ENCODE measurements at places on chromosomes 5 and 9.
A peak's percentile ranks its signal among the peaks of the same experiment; 100 is the strongest.

GRCh38 chr9:2622461-2623287 lies 1.1 kb downstream of the VLDLR start:
- DNase-seq, result peak; percentile 56

- no peak for DNase-seq
Measured at GRCh38 chr5:19369048-19369447, 619.0 kb downstream of the CDH18 start.

- DNase-seq, result peak; percentile 13
Measured at GRCh38 chr9:71944754-71945375, 33.4 kb downstream of the C9orf85 start.

GRCh38 chr9:3330792-3331420 lies 194.9 kb downstream of the RFX3 start:
- DNase-seq, result peak; percentile 82

GRCh38 chr9:89462199-89462598 lies 35.7 kb downstream of the SEMA4D start:
- no peak for DNase-seq

DNA sequence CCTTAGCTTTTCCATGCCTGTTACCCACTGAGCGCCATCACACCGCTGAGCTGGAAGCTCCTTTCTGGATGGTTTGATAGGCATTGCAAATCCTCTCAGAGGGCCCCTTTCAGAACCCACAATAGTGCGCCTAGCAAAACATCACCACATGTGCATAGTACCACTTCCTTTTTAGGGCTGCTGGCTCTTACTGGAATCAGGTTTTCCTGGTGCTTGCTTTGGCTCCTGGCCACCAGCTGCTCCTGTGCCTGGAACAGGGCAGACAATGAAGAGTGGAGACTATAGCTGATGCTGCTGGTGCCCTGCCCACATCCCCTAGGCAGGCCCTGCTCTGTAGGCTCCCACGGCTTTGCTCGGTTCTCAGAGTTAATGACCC lies 163.6 kb upstream of the SEMA6A start:
- DNase-seq, result no peak

DNA sequence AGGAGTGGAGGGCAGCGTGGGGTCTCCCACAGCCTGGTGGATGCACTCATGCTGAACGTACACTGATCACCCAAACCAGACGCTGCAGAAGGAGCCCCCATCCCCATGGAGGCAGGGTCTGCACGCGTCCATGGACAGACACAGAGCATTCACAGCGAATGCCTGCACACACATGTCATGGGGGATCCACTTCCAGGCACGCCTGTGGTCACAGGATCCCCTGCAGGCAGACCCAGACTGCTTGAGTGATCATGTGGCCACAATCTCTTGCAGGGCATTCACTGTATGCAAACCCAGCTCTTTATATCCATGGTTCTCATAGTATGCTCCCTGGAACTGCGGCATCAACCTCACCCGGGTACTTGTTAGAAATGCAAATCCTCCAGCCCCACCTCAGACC lies 5.4 kb downstream of the SNCB start:
- DNase-seq, result peak; percentile 25

DNA sequence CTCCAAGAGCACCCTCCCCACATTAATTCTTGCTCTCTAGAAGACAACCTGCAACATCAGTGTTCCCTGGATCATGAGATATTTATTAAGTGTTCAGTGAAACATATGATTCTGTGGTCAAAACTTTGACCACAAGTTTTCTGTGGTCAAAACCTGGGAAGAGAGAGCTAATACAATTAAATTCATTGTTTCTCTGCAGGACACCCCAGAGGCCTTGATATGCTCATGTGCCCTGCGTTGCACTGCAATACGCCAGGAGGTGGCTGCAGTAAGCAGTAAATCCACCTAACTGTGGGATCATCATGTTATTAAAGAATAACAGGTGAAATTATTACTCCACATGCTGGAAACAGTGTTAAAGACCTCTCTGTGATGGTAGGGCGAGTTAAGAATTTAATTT lies 109.3 kb upstream of the SPDL1 start:
- peak; percentile 55 for DNase-seq

GRCh38 chr5:53480416-53481158 lies at the start of gene FST:
Gene FST (plus strand): TSS chr5:53480629. CDS start chr5:53480792, 163 bp downstream.
- DNase-seq, result peak; percentile 15

DNA sequence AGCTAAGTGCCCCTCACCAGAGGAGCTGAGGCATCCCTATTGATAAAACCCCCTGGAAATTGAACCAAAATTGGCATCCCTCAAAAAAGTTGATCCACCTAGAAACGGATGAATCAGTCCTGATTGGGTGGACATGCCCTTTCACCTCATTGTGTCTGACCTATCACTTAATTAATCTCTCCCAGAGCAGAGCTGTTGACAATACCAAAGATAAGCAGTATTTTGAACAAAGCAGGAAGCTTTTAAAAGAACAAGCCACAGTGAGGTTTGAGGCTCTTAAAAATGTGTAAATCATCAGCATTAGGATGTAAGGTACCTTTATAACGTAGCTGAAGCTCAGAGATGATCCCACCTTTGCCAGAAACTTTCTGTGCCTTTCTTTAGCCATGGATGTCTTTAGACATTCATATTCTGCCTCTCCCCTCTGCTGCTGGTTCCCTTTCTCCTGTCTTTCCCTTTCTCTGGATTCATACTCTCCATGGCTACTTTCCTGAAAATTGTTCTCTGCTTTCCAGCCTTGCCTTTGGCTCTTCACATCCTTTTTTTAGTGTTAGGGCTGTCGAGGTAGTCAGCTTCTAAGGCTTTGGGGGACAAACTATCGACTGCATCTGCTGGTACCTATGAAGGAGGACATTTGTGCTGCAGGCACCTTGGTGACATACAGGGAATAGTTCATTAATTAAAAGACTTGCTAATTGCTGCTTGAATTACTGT lies 7.8 kb upstream of the LHX2 start:
- DNase-seq, result no peak

DNA sequence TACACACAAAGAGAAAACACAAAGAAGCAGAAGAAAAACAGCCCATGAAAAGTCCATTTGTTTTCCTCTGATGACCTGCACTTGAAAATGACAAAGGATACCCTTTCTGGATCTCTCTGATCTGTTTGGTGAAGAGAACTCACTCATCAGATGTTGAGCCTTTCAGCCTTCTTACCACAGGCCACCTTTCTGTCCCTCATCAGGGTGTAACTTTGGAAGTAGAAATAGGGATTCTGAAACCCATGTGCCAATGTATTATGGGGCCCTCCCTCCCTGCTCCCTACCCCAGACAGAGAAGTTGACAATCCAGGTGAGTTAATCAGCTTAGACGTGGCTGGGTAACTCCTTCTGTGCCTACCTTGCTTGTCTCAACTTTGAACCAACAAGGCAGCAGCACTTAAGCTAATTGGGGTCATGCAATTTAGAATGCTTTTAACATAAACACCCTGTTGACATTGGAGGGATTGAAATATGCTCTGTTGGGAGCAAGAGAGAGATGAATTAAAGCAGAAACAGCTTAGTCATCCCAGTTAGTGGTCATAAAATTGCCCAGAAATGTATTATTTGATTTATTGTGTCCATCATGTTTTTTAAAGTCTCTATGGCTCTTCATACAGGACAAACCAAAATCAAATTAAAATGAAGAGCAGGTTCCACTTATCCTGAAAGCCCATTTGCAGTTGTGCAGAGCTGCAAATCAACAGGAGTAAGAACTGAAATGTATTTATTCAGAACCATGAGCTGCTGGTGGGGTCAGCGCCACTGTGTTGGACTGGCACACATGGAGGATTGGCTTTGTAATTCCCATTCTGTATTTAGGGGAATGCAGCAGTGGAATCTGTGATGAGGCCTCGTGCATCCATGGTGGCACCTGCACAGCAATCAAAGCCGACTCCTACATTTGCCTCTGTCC lies 132.0 kb downstream of the LIFR start:
- peak; percentile 43 for DNase-seq

DNA sequence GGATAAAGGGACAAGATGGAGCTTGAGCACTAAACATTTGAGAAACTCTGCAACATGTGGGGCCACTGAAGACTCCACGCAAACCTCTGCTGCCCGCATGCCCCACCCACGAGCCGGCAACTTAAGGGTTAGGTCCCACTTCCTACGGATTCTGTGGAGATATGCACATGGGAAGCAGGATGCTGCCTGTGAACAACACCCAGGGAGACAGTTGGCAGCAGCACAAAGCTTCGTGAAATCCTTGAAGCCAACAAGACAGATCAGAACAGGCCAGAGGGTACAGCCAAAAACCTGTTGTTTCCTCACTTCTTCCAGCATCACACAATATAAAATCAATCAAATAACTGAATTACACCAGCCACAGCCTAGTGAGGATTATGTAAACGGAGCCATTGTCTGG lies 270.4 kb downstream of the ENC1 start:
- DNase-seq, result no peak

DNA sequence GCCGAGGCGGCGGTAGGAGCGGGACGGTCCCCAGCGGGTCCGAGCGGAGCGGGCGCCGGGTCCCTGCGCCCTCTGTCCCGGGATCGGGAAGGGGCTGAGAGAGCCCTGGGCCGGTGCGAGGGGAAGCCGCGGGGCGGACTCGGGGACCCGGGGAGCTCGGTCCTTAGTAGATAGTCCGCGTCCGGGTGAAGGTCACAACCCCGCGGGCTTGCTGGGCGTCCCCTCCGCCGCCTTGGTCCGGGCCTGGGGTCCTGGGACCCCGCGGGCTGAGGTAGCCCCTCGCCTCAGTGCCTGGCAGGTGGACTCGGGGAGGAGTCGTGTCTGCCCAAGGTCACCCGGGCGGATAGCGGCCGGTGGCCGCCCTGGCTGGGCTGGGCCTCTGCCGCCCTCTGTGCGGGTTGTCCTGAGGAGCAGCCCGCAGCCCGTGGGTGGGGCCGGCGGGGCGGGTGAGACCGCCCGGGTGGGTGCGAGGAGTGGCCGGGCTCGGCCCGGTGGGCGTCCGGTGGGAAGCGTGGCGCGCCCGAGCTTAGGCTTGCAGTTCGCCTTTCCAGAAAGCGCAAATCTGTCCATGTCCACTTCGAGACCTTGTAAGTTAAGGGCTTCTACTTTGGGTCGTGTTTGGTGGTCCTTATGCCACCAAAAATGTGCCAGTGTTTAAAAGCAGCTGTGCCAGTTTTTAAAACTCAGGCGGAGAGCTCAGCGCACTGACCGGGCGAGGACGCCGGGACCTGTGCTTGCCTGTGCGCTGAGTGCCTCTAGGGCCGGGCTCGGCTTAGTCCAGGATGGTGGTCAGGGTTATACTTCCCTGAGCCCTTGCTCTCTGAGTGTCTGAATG lies 554 bp downstream of the SDHA start:
- DNase-seq, result peak; percentile 45

DNA sequence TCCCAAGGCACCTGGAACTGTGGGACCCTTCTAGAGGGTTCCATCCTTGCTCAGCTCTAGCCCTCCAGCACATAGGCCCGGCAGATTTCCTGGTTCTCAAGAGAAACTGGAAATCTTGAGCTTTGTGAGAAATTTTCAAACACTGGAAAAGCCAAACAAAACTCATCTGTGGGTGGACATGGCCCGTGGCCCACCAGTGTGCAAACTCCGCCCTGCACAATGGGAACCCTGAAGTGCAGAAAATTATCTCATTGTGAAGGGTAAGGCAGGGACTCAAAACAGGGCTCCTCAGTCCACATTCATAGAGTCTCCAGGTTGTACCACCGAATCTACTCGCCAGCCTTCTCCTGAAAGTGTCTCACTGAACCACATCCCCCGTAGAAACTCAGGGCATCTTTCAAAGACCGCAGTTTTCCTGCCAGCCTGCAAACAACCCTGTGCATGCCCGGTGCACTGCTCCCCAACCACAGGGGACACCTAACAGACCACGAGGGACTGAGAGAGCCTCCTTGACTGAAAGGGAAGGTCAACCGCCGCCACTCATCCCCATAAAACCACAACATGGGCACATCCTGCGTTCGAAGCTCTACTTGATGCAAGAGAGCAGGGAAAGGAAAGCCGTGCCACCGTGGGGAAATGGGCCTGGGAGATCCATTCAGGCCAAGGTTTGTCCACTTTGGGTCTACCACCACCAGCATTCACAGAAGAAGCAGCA lies 18.1 kb downstream of the ADAMTS2 start:
- no peak for DNase-seq

GRCh38 chr5:88391991-88392390 lies 123.3 kb upstream of the TMEM161B start:
- peak; percentile 25 for DNase-seq

- peak; percentile 98 for DNase-seq
Measured at GRCh38 chr9:15999422-16000339, 446.8 kb downstream of the CCDC171 start.

- peak; percentile 28 for DNase-seq
Measured at GRCh38 chr9:135479469-135480052, at the start of gene PPP1R26. Gene PPP1R26 (plus strand): TSS chr9:135479782. CDS start chr9:135484511, 4,729 bp downstream.

DNA sequence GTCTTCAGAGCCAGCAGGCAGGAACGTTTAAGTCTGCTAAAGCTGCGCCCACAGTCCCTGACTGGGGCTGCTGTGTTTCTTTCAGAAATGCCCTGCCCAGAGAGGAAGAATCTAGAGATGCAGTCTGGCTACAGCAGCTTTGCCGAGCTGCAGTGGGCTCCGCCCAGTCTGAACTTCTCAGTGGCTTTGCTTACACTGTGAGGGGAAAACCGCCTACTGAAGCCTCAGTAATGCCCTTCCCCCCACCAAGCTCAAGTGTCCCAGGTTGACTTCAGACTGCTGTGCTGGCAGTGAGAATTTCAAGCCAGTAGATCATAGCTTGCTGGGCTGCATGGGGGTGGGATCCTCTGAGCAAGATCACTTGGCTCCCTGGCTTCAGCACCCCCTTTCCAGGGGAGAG lies 78.4 kb downstream of the SREK1 start:
- no peak for DNase-seq

DNA sequence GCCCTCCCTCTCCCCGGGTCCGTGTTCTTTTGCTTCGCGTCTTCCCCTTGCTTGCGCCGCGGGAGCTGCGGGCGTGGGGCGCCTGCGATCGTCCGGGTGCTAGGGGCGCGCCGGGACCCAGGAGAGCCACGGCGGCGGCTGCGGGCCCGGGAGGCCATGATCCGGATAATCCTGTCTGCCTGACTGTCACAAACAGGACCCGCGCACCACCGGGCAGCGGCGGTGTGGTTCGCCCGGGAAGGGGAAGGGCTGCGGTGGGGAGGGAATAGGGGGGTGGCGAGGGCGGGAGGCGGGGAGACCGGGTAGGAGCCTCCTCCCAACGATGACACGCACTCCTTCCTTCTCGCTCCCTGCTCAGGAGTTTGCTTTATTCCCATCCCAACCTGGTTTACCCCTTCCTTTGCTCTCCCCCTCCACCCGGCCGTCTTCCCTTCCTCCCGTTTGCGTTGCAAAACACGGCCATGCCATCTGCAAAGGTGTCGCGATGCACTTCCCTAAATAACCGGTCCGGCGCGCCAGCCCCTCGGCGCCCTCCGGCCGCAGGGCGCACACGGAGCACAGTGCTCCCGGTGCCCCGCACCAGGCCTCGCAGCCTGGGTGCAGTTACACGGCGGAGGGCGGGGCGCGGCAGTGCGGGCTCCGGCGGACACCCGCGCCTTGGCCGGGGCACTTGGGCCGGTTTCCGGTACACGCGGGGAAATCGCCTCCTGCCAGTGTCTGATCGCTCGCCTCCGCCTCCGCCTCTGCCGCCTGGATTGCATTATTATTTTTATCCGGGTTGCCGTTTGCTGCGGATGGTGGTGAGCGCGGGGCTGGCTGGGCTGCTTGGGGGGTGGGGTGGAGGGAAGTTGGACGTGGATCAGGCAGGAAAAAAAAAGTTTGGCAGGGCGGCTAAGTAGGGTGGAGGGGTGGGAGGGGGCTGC lies 1.5 kb downstream of the SMARCA2 start:
- DNase-seq, result peak; percentile 85

GRCh38 chr9:123063896-123064295 lies 30.4 kb downstream of the GPR21 start:
- no peak for DNase-seq
